ENCODE measurements at places on chromosomes 12 and 14.

DNA sequence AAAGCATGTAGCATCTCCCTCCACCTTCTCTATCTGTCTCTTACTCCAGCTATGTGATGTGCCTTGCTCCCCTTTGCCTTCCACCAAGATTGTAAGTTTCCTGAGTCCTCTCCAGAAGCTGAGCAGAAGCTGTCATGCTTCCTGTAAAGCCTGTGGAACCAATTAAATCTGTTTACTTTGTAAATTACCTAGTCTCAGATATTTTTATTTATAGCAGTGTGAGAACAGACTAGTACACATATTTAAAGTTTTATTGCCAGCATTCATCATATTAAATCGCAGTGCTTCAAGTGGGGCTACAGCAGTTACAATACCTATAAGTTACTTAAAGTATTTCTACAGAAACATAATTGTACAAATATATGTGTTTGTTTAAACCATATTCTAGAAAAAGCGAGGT lies 973.1 kb downstream of the SLC16A7 start:
- no peak for DNase-seq

DNA sequence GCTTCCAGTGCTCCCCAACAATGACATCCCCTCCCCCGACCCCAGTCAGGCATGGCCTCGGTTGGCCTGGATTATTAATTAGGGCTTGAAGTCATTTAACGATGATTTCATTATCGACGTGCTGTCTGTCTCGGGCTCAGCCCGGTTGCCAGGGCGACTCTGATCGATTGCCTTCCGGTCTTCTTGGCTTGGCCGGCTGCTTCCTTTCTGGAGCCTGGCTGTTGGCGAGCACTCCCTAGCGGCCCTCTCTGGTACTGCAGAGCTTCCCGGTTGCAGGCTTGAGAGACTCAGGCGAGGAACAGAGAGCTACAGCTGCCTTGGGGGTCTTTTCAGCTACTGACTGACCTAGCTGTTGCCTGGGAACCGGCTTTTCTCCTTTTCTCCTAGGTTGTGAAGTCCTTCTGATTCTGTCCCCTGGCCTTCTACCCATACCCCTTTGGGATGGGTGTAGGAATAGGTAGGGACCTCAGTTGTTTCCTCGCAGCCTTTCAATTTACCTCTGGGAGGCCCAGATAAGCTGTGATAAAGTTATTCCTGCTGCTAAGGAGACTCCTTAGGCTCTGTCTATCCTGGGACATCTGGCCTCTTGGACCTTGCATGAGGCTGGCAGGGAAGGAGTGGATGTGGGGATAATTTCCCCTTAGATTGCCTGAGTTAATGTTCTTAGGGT lies 5.5 kb upstream of the CISTR start:
- peak; percentile 77 for DNase-seq

DNA sequence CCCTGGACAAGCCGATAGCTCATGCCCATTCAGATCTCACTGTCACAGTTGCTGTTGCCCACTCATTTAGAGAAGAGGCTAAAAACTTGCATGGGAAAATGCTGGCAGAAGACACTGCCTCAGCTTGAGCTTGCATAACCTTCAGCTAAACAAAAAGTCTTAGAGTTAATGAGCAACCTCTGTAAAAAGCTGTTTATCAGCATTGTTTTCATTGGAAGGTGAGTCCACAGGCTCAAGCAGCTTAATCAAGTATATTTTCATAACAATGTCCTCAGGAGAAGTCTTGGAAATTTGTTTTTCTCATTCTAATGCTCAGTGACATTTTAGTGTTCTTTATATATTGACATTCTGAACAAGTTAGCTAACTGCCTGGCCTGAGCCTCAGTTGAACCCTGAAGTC lies 872.9 kb downstream of the TMTC2 start:
- no peak for DNase-seq

DNA sequence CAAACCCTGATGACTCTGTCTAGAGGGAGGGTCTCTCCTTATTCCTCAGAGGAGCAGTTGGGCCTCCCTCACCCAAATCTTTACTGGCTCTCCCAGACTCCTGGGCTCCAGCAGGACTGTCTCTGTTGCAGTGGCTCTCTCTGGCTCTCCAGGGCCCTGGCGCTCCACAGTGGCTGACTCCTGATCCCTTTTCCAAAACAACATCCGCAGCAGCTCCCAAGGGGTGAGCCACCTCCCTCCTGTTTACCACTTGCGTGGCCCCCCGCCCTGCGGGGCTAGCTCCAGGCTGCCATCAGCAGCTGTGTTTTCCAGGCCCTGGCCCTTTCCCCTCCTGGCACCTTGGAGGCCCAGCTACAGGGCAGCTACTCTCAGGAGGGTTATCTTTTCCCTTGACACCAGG lies 123.5 kb downstream of the CALM1 start:
- no peak for DNase-seq

- DNase-seq = no peak
These were observed 221.2 kb upstream of the PELI2 start for GRCh38 chr14:55897031-55897430.

- DNase-seq = no peak
These were observed 525 bp upstream of the GPR68 start for GRCh38 chr14:91245029-91245428.

- no peak for DNase-seq
These were observed 101.2 kb upstream of the EIF5 start for GRCh38 chr14:103232831-103233319.

- peak; percentile 55 for DNase-seq
These were observed 122.9 kb upstream of the TMEM132D start for GRCh38 chr12:130026608-130027176.

GRCh38 chr12:100720016-100720654 lies 74.4 kb upstream of the ANO4 start:
- DNase-seq = no peak

- DNase-seq = no peak
These were observed 8.1 kb downstream of the LGR5 start for GRCh38 chr12:71447691-71448132.

GRCh38 chr12:12486661-12487240 lies 75.9 kb downstream of the DUSP16 start:
- peak; percentile 44 for DNase-seq

GRCh38 chr12:25131270-25131669 lies 63.7 kb downstream of the DNAI7 start:
- DNase-seq = no peak

DNA sequence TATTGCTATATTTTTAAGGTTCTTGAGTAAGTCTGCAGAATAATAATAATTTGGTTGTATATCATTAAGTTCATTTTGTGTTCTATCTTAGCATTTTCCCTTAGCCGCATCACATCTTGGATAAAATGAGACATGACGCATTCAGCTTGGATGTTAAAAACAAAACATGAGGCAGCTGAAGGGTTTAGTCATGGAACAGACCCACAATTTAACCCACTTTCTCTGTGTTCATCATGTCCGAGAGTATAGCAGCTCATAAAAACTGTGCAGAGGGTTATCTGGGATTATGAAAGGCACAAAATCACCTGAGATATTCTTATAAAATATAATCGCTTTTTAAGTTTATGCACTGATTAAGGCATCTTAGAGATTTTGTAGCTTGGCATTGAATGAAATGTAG lies 219.3 kb downstream of the TRHDE start:
- no peak for DNase-seq

Measured in kidney tubule cell (primary cell).